A172 (cell line): ENCODE measurements at places on chromosomes 6 and 20. TPM values are rescaled to one million over a fixed set of nuclear protein-coding genes. Genes with fewer than 3 reads are reported as not detected.

The NNAT gene
- not detected in 2 replicates for total RNA-seq

The KCNK15 gene
- 0.62 TPM in 1 of 2 replicates, not detected in the other for total RNA-seq

The BMP7 gene
- 7.8 and 10.2 TPM in 2 replicates for total RNA-seq

The OR2B3 gene
- total RNA-seq, result not detected in 2 replicates

The ERVFRD-1 gene
- not detected in 2 replicates for total RNA-seq

The C6orf141 gene
- total RNA-seq, result 21.5 and 33.9 TPM in 2 replicates

The HAO1 gene
- not detected in 2 replicates for total RNA-seq

The DEFB125 gene
- not detected in 2 replicates for total RNA-seq

The APCDD1L gene
- total RNA-seq, result 0.78 and 2.4 TPM in 2 replicates

The ZNF311 gene
- total RNA-seq, result 0.72 and 1.2 TPM in 2 replicates

The TBX18 gene
- not detected in 2 replicates for total RNA-seq
